Progenitor cell of endocrine pancreas (in vitro differentiated cells): ENCODE measurements at places on chromosomes 5 and 9. TPM values are rescaled to one million over a fixed set of nuclear protein-coding genes. Genes with fewer than 3 reads are reported as not detected.

DNA sequence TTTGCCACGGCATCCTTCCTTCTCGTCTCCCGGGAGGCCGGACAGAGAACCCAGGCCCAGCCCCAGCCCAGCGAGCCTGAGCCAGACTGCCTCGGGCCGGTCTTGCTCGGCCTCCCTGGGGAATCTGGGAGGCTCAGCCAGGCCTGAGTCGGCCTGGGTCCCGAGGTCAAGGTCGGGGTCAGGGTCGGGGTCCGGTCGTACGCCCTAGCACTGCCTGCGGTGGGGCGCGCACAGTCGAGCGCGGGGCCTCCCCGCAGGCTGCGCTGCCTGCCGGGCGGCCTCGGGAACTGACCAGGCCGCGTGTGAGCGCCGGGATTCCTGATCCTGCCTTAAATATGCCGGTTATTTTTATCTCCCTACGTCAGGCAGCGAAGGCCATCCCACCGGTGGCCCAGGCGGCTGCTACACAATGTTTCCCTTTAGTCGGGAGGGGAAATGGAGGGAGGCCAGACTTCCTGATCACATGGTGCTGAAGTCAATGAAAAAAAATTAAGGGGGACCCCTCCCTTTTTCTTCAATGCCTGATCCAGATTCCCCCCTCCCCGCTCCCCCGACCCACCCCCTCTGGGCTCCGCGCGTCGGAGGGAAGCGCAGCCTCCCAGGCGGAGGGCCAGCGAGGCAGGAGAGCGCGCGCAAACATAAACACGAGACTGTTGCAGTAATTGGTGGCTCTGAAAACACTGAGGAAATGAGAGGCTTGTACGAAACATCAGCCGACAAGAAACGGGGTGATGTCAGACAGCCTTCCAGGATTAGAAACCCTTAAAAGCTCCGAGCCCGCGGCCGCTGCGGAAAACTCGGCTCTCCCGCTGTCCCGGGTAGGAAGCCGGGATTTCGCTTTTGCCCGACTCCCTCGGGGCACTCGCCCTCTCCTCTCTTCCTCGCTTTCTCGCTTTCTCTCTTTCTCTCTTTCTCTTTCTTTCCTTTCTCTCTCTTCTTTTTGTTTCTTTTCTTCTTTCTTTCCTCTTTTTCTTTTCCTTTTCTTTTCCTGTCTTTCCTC is 148.2 kb upstream of the KLF4 start:
- H3K27ac ChIP-seq, result peak overlapping the region; percentile 88
- no peaks in the 10 kb centered on the region for H3K36me3 ChIP-seq
- peaks cover 66% of the 10 kb centered on the region for H3K27me3 ChIP-seq

- peaks cover 14% of the 10 kb centered on the region for H3K4me1 ChIP-seq
- H3K27ac ChIP-seq, result no peak overlapping the region
- no peak for DNase-seq
Observed at GRCh38 chr9:126663661-126664072, 49.9 kb downstream of the LMX1B start.

The PCDHB2 gene
- 75.5 and 80.4 TPM in 2 replicates for total RNA-seq

The PRR16 gene
- 0.22 TPM in 1 of 2 replicates, not detected in the other for total RNA-seq
